Activated T-cell treated with anti-CD3 and anti-CD28 coated beads, Interleukin-2, amount 50 U/mL, for 72 hours (primary cell): ENCODE measurements at places on chromosomes 12 and 14. TPM values are rescaled to one million over a fixed set of nuclear protein-coding genes. Genes with fewer than 3 reads are reported as not detected.

LRRC10 gene
- total RNA-seq = not detected

SLC48A1 gene
- 14.6 TPM for total RNA-seq

KRT72 gene
- total RNA-seq = 0.31 TPM

STYX gene
- total RNA-seq = 16.2 TPM

- no peak for DNase-seq
Observed at GRCh38 chr14:60220917-60221316, 28.1 kb upstream of the PPM1A start.

DNA sequence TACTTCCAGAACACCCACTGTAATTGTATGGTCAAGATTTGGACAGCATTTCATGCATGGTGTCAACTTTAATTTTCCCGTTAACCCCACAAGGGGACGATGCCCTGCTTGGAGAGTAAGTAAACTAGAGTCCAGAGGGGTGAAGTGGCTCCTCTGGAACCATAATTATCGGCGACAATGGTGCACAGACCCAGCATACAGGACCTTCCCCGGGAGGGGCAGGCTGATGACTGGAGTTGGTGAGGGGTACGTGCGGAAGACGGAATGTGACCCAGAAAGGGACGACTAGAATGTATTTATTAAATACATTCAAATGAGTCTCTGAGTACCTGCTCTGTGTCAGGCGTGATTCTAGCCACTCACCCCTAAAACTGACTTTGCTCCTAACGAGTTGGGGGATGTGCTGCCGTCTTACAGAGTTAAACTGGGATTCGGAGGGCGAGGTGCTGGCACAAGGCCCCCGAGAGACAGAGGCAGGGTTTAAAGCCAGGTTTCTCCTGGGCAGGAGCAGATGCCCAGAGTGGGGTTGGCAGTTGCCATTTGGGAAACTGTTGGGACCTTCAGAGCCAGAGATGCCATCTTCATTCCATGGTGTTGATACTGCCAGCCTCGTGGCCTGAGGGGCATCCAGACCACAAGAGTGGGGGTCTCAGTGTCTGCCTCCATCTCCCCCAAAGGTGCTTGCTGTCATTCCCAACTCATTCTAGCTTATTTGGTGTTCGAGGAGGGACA is 10.9 kb downstream of the RTL1 start:
- no peak for DNase-seq

- DNase-seq = no peak
Observed at GRCh38 chr12:57481671-57482070, 2.0 kb upstream of the ARHGAP9 start.

DNA sequence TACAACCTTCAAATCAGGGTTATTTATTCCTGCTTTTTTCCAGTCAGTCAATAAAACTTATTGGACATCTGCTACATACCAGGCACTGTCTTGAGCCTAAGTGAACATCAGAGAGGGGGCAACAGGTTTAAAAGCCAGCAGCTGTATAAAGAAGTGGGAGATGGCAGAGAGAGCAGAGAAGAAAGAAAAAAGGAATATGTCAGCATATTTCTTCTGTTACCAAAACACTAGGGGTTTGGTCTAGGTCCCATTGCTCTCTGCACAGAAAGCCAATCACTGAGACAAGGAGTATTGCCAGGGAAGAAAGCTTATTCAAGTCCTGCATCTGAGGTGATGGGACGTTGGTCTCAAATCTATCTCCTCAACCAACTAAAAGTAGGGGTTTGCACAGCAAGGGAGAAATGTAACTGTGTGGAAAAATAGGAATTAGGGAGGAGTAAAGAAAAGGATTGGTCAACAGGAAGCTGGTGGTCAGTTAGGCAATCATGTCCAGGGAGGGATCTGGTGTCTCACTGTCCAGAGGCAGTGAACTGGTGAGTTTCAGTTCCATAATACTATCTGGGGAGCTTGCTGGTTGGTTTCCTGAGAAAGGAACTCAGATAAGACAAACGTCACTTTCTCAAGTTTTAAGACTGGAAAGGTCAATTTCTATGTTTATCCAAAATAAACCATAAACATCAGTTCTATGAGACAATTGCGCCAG is 107.5 kb downstream of the PHLDA1 start:
- no peak for DNase-seq

- no peak for DNase-seq
Observed at GRCh38 chr12:53244337-53244736, 12.3 kb upstream of the RARG start.

DNA sequence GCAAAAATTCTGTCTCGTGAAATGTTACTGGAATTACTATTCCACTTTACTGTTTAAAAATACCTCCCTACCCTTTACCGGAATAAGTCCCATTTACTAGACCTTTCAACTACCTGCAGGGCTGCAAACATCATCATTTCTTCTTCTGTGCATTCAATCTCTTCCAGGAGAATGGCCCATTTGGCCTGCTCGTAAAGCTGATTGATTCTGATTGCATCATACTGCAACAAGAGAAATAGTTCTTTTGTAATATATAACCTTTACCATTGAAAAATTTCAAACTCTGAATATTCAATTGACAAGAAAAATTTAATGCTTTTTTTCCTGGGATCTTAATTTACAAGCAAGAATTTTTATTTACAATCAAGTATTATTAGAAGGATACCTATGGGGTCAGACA is 72.4 kb downstream of the FERMT2 start:
- DNase-seq = no peak

DNA sequence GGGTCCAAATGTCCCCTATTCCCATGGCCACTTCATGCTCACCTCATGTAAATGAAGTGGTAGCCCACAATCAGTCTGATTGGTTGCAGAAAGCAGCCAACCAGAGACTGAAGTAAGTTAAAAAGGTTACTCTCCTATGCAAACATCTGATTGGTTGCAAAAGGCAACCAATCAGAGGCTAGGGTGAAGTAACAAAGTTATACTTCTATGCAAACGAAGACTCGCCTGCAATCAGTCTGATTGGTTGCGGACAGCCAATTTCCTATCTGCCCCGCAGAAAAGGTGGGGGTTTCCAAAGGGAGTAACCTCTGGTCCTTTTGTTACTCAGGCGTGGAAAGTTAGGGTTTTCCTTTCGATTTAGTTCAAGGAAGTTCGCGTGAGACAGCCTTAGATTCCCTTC is 208.1 kb upstream of the NEDD1 start:
- DNase-seq = no peak

DNA sequence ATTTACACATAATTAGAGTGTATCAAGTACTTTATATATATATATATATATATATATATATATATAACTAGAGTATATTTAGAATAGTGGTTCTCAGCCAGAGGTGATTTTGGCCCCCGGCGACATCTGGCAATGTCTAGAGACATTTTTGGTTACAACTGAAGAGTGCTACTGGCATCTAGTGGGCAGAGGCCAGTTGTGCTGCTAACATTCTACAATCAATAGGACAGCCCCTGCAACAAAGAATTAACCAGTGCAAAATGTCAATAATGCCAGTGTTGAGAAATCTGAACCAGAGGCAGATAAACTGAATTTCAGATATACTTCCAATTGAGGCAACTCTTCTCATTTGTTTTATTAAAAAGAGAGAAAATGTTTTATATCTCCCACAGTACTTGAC is 8.9 kb downstream of the GTF2A1 start:
- peak; percentile 10 for DNase-seq

GRCh38 chr14:78162202-78162601 is 8.0 kb upstream of the NRXN3 start:
- no peak for DNase-seq

DNA sequence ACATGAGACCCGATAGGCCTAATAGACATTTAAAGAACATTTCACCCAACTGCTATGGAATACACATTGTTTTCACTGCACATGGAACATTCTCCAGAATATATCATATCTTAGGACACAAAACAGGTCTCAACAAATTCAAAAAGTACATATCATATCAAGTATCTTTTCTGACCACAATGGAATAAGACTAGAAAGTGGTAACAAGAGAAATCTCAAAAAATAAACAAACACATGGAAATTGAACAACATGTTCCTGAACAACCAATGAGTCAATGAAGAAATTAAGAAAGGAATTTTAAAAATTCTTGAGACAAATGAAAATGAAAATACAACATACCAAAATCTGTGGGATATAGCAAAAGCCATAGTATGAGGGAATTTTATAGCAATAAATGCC is 208.1 kb downstream of the PTPRO start:
- no peak for DNase-seq

GRCh38 chr12:119931402-119931801 is 54.3 kb upstream of the CIT start:
- DNase-seq = no peak

- DNase-seq = peak; percentile 37
Observed at GRCh38 chr12:81668475-81668874, 90.7 kb downstream of the PPFIA2 start.
